ENCODE measurements at places on chromosomes 7 and 10.

DNA sequence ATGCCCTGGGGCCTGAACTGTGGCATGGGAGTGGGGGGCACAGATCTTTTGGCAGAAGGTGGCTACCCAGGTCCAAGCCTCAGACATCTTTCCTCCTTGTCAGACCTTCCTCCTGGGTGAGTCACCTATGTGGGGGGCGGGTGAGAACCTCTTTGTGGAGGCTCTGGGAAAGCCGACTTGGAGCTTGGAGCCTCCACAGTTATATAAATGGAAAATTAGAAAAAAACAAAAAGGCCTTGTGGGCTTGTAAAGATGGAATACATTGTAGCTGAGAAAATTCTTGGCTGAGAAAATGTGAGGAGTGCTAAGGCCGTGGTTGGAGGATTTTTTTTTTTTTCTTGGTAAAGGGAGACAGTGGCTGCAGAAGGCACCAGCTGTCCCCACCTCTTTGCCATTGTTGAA is 292.5 kb downstream of the CCDC3 start:
- no peak for DNase-seq

- DNase-seq = peak; percentile 26
Observed at GRCh38 chr10:60237977-60238758, 151.5 kb downstream of the ANK3 start.

- DNase-seq = no peak
Observed at GRCh38 chr7:135845415-135846075, 96.9 kb upstream of the FAM180A start.

DNA sequence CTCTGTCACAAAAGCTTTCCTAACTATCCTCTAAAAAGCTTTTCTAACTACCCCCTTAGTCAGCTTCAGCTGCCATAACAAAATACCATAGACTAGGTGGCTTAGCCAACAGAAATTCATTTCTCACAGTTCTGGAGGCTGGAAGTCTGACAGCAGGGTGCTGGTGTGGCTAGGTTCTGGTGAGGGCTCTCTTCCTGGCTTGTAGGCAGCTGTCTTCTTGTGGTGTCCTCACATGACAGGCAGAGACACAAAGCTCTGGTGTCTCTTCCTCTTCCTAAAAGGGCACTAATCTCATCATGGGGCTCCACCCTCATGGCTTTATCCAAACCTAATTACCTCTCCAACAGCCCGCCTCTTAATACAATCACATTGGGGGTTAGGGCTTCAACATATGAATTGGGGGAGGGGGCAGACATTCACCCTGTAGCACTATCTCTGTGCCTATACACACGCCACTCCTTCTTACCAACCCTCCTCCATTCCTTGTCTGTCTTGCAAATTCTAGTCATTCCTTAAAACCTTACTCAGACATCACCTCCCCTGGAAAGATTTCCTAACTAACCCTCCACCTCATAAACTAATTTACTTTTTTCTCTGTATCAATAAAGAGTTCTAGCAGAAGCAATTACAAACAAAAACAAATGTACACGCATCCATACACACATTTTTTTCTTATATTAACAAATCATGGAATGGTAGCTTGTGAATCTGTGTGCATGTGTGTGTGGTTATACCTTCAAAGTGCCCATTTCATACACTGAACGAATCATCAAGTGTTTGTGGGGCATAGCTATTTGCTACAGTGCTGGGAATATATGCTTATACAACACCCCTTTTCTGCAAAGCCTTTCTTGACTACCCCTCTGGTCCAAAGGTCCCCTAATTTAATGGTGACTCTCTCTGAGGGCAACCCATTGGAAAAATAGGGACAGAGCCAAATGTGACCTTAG is 26.4 kb downstream of the RHOBTB1 start:
- DNase-seq = no peak

- no peak for DNase-seq
Observed at GRCh38 chr10:85187047-85187446, 858.7 kb downstream of the CCSER2 start.

DNA sequence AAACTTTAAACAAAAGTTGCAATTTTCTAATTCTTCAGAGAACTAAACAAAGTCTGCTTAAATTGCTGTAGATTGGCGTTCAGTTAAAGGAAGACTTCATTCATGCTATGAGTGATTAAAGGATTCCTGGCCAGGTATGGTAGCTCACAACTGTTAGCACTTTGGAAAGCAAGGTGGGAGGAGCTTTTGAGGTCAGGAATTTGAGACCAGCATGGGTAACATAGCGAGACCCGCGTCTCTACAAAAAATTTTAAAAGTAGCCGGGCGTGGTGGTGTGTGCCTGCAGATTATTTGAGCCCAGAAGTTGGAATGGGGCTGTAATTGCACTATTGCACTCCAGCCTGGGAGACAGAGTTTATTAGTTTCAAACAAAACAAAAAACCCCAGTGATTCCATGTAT is 13.5 kb upstream of the SCRN1 start:
- no peak for DNase-seq

- DNase-seq = no peak
Observed at GRCh38 chr10:543862-544822, 145.3 kb downstream of the DIP2C start.

DNA sequence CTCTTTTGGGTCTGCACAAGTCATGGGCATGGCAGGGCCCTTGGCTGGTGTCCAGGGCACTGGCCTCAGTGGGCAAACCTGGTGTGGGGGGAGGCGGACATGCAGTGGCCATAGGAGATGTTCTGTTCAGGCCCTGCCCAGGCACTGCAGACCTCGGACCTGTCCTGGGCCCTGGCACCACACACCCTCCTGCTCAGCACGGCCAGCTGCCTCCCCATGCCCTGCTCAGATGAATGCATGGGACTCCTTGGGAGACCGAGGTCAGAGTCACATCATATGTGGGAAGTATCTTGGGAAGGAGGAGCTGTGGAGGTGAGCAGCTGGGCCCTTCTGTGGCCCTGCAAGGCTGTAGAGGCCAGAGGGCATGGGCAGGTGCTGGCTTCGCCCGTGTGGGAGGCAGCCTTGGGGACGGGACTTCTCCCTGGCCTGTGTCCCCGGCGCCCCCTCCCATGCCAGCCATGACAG is 130.8 kb downstream of the VIPR2 start:
- DNase-seq = no peak

GRCh38 chr7:33421429-33421828 is 292.1 kb downstream of the BBS9 start:
- DNase-seq = no peak

DNA sequence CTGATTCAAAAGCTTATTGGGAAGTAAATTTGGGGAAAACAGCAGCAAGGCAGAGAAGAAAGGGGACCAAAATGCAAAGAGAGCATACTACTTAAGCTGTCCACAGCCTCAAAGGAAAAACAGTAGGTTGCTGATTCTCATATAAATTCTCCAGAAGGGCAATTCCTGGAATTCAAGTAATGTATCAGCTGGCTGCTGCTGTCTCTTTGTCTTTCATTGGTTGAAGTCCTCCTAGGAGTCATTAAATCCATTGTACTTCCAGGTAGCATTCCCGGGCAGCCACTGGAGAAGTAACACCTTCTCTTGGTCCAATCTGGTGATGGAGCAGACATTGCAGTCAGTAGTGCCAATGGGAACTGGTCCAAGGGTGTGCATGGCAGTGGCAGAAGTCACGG is 22.7 kb downstream of the BET1 start:
- DNase-seq = no peak

DNA sequence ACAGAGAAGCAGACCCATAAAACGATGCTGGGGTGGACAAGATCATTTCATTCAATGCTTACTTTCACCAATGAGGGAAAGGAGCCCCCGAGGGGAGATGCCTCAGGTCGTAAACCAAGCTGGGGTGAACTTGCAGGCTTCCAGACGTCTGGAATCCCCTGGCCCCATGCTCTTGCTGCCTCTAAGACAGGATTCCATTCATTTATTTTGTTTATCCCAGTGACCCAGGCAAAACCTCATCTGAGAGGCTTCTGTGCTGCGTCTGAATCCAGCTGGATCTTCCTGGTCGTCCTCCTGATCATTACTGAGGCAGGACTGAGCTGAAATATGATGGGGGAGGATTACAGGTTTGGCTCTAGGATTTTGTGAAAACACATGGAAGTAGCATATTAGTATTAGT is 182.9 kb downstream of the MYOF start:
- DNase-seq = no peak

GRCh38 chr10:3350205-3350604 is 177.6 kb upstream of the PITRM1 start:
- DNase-seq = no peak

- DNase-seq = no peak
Observed at GRCh38 chr7:23276376-23276775, 22.8 kb upstream of the MALSU1 start.

DNA sequence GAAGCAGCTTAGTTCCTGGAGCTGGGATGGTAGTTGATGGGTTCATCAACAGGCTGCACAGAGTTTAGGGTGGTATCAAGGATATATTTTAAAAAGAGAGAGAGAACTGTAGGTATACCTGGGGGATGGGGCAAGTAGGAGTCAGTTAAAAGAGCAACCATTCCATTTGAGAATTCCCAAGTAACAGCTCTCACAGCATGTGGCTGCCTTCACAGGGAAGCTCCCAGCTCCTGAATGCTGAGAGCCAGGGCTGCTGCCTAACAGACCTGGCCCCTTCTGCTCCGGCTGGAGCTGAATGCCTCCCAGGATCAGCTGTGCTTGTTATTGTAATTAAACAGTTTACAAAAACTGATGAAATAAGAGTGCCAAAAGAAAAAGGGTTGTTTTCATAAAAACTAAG is 58.8 kb upstream of the GPR26 start:
- DNase-seq = no peak

DNA sequence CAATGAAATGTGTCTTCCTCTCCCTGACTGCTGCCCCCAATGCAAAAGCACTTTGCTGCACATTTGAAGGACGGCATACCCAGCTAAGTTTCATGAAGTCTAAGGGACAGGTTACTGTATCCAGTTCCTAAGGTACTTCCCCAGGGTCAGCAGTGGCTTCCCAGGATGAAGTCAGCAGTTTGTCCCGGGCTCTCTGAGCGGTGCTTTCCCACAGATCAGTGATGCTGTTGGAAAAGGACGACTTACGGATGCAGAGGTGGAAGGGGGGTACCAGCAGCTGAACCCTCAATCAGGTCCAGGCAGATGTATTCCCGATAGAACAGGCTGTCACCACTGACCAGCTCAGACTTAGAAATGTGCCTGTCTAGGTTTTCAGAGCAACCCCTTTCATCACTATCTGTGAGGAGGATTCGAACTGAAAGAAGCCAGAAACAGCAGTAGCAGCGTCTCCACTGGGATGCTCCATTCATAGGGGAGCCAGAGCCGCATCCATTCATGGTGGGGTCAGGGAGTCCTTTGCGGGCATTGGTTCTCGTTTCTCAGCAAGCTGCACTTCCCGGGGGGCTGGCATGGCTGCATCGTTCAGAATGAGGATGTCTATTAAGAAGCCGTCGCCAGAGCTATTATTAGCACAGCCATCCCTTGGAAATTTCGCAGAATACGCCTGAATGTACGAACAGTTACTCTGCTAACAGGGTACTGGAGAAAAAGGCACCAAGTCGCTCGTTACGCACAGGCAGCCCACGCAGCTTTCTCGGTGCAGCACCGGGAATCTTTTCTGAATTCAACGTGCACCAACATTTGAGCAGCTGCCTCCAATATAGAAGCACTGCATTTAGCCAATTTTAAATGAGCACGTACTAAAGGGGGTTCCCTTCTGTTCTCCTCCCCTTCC is 303.7 kb downstream of the PRPF18 start:
- DNase-seq = no peak

- DNase-seq = no peak
Observed at GRCh38 chr7:143250822-143251221, 12.4 kb upstream of the GSTK1 start.

GRCh38 chr7:94314413-94315410 is 80.0 kb upstream of the COL1A2 start:
- DNase-seq = no peak

- no peak for DNase-seq
Observed at GRCh38 chr10:124003481-124003870, 89.9 kb downstream of the CHST15 start.

- DNase-seq = no peak
Observed at GRCh38 chr7:85454904-85455303, 268.0 kb upstream of the SEMA3D start.

- no peak for DNase-seq
Observed at GRCh38 chr10:34112171-34112782, 702.8 kb downstream of the PARD3 start.

- DNase-seq = no peak
Observed at GRCh38 chr7:156353352-156353751, 287.2 kb upstream of the RNF32 start.

DNA sequence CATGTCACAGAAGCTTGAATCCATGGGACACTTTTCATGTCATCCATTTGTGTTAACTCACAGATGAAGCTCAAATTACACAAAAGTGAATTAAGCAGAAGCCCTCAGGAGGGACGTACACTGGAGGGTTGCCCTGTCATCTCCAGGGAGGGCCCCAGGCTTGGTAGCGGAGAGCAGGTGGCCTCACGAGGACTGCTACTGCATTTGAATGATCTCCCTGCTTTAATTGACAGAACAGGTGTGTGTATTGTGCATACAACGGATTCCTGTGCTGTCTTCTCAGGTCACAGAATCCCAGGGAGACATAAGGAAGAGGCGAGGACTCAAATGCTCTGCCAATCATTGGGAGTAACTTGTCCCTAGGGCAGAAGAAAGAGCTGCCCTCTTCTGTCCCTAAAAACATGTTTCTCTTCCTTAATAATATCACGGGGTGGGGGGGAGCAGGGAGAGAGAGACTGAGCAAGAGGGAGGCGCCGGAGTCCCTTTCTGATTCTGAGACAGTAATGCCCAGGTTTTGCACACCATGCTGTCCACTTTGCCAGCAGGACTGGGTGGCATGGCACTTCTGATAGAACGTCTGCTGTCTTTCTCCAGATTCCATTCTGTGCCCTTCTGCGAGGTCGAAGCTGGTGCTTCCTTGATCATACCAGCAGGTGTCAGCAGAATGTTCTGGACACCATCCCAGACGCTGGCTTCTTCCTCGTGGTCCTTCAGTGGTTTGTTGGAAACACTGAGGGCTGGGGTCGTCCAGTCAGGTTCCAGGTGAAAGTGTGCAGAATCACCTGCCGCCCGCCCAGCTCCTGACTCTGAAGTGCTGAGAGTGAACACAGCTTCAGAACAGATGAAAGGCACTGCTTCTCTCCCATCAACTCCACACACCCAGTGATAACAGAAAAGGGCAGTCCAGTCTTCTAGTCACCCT is 26.2 kb upstream of the RASGEF1A start:
- DNase-seq = peak; percentile 17

DNA sequence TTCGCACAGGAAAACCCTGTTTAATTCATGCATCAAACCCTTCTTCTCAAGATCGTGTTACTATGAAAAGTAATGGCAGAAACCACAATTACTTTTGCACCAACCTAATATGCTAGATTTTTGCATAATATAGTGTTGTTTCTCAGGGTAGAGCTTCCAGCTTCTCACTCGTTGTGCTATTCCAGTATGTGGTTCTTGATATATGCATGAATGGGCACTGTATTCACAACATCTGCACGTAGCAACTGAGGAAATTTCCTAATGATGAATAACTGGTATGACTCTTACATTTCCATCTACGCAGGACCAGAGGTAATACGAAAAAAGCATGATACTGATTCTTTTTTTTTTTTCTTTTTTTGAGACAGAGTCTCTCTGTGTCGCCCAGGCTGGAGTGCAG is 326.6 kb upstream of the GALNT17 start:
- no peak for DNase-seq

- DNase-seq = no peak
Observed at GRCh38 chr7:22879709-22880306, 57.2 kb upstream of the TOMM7 start.
